ENCODE measurements at places on chromosomes 16 and 17.

- no peaks in the 10 kb centered on the region for H3K36me3 ChIP-seq
- no peaks in the 10 kb centered on the region for H3K27me3 ChIP-seq
- no peaks in the 10 kb centered on the region for H3K4me1 ChIP-seq
Observed at GRCh38 chr16:59697236-59697635, 963.1 kb upstream of the GOT2 start.

DNA sequence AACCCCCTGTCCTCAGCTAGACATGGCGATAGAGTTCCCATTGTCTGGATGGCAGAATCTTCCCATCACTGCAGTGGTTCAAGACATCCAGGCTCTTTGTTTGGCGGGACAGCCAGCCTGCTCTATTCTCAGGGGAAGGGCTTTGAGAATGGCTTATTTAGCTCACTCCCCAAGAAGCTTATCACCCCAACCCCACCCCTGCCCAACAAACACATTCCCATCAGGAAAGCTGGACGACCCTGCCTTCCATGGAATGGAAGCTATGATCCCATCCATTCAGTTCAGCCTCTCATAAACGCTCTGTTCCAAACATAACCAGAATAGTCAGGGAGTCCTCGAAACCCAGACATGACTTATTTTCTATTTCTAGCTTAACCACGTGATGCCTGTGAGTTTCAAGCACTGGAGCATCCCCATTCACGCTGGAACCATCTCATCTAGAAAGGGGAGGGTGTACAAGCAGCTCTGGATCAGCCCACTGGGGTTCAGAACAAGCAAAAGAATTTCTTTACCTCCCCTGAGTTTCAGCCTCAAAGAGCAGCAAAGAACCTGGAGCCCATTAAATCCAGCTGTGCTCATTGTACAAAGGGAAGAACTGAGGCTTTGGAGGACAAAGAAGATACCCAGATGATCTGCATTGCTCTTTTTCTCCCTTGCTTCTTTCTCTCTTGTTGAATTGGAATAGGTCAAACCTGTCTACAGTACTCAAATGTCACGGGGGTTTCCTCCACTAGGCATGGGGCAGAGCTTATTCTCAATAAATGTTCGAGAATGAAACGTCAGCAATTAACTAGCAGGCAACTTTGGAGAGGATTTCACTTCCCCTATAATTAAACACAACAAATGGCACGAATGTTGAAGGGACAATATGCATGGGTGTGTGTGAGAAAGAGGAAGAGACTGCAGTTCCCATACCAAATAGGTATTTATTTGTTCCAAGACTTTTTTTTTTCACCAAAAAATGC lies 93.1 kb downstream of the XYLT1 start:
- H3K27me3 ChIP-seq, result no peaks in the 10 kb centered on the region
- H3K4me3 ChIP-seq, result peak overlapping the region; percentile 62
- peak; percentile 91 for ATAC-seq
- H3K4me1 ChIP-seq, result peaks cover 83% of the 10 kb centered on the region
- peak overlapping the region; percentile 98 for H3K27ac ChIP-seq

- peaks cover 9% of the 10 kb centered on the region for H3K27me3 ChIP-seq
- no peak for ATAC-seq
- no peaks in the 10 kb centered on the region for H3K36me3 ChIP-seq
Observed at GRCh38 chr17:83053739-83054451, 25.5 kb upstream of the METRNL start.

DNA sequence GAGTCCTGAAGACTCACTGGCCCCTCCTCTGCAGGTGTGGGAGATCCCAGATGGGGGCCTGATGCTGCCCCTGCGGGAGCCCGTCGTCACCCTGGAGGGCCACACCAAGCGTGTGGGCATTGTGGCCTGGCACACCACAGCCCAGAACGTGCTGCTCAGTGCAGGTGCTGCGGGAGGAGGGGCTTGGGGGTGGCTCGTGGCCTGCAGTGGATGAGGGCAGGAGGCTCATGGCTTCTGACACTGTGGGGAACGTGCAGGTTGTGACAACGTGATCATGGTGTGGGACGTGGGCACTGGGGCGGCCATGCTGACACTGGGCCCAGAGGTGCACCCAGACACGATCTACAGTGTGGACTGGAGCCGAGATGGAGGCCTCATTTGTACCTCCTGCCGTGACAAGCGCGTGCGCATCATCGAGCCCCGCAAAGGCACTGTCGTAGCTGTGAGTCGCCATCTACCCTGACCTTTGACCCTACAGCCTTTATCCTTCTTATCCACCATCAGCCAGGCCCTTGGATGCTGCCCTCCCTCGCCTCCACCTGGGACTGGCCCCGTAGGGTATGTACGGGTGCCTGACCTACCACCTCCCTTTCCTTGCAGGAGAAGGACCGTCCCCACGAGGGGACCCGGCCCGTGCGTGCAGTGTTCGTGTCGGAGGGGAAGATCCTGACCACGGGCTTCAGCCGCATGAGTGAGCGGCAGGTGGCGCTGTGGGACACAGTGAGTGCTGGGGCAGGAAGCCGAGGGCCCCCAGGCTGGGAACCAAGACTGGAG lies 3.6 kb downstream of the CORO1A start:
- peak overlapping the region; percentile 94 for H3K4me3 ChIP-seq
- peak overlapping the region; percentile 98 for H3K27ac ChIP-seq
- ATAC-seq, result no peak

DNA sequence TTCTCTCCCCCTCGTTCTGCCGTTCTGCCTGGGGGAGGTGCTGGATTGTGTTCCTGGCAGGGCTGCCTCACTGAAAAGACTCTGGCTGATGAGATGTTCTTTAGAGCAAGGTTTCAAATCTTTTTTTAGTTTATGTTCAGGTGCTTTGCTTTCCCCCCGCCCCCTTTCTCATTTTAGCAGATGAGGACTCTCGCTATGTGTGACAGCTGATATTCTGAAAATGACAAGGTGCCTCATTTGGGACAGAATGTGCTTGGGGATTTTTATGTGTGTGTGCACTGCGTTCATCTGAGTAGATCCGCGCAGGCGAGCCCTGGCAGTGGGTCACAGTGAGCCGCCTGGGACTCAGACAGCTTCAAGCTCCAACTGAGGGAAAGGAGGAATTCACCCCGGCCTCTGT lies 205.9 kb downstream of the HS3ST4 start:
- no peaks in the 10 kb centered on the region for H3K36me3 ChIP-seq
- H3K4me3 ChIP-seq, result no peak overlapping the region
- H3K27me3 ChIP-seq, result peaks cover 19% of the 10 kb centered on the region
- H3K27ac ChIP-seq, result no peak overlapping the region

DNA sequence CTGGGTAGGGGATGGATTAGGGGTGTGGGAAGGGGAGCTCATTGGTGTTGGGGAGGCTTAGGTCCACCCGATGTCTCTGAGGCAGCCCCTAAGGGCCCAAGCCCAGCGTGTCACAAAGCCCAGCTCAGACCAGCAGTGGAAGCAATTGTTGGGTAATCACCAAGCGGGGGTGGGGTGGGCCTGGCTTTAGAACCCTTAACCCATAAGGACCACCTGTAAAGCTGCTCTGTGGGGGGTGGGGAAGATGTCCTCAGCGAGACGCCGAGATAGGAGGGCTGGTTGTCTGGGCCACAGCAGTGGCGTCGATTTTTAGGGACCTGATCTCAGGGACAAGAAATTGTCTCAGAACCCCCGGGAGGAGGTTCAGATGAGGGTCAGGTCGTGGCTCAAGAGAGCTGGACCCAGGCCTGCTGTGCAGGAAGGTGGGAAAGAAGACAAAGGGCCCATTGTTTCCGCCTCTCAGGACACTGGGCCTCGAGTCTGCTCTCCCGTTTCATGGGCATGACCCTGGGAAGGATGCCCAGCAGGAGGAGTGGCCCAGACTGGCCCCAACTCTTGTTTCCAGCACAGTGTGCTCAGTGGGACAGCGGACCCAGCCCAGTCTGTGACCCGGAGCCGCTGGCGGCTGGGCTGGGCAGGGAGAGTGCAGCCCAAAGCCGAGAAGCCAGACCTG lies 15.9 kb downstream of the ST6GALNAC2 start:
- ATAC-seq, result no peak
- no peak overlapping the region for H3K4me3 ChIP-seq
- no peak overlapping the region for H3K27ac ChIP-seq
- peaks cover 10% of the 10 kb centered on the region for H3K27me3 ChIP-seq
- peaks cover 30% of the 10 kb centered on the region for H3K36me3 ChIP-seq

DNA sequence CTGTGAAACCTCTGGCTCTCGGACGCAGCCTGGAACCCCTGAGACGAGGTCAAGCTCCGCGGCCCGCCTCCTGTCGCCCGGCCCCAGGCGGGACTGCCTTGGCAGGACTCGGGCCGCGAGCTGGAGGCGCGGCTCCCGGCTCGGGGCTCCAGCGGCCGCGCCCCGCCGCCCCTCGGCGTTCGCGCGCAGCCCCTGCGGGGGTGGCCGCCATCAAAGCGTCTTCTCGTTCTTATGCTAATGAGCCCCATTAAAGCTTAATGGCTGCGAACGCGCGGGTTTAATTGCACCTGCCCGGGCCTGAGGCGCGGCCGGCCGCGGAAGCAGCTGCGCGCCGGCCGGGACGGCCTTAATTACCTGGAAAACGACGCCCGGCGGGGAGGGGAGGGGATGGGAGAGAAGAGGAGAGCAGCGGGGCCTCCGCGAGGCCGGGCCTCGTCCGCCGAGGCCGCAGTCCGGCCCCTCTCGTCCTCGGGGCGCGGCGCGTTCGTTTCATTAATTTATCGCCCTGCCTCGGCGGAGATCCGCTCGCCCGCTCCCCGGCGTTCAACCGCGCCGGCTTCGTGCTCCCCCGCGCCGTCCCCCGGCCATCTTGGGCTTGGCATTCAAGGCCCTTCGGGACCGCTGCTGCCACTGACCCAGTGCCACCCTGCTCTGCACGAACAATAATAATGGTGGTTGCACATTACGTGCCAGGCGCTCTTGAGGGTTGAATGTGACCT lies 19.2 kb downstream of the RAI1 start:
- H3K4me1 ChIP-seq, result peaks cover 61% of the 10 kb centered on the region
- H3K36me3 ChIP-seq, result peaks cover 11% of the 10 kb centered on the region

GRCh38 chr17:81020767-81021497 lies 14.0 kb upstream of the BAIAP2 start:
- no peak overlapping the region for H3K27ac ChIP-seq
- peaks cover 27% of the 10 kb centered on the region for H3K4me1 ChIP-seq
- ATAC-seq, result no peak
- H3K27me3 ChIP-seq, result peaks cover 19% of the 10 kb centered on the region

GRCh38 chr17:76271669-76272540 lies 6.8 kb downstream of the UBALD2 start:
- H3K27ac ChIP-seq, result peak overlapping the region; percentile 80
- no peaks in the 10 kb centered on the region for H3K27me3 ChIP-seq
- peaks cover 93% of the 10 kb centered on the region for H3K4me1 ChIP-seq
- H3K4me3 ChIP-seq, result peak overlapping the region; percentile 84
